Activated CD8-positive, alpha-beta memory T cell treated with anti-CD3 and anti-CD28 coated beads, Interleukin-2, amount 50 U/mL, for 4 hours (primary cell): ENCODE measurements at places on chromosomes 2 and 18.

GRCh38 chr2:1635823-1636222, 108.5 kb downstream of the PXDN start:
- DNase-seq = no peak

- DNase-seq = no peak
Measured at GRCh38 chr18:54772056-54772455, 56.2 kb upstream of the RAB27B start.

GRCh38 chr2:179711375-179711774, 150.0 kb downstream of the ZNF385B start:
- no peak for DNase-seq

DNA sequence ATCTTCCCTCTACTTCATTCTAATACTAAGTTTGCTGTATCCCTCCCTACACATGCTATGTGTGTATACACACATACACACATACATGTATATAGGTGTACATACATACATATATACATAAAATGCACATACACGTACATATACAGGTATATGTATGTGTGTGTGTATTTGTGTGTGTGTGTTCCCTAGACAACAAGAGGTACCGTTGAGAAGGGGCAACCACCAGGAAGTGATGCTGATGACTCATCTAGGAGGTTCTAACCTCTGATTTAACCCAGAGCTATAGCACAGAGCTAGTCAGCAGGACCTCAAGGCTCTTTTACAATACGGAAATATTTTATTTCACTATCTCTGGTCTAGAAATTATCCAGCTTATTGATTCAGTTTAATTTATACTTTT, 139.2 kb downstream of the LAMA3 start:
- DNase-seq = no peak

GRCh38 chr2:171201767-171202166, 41.1 kb upstream of the TLK1 start:
- DNase-seq = no peak

DNA sequence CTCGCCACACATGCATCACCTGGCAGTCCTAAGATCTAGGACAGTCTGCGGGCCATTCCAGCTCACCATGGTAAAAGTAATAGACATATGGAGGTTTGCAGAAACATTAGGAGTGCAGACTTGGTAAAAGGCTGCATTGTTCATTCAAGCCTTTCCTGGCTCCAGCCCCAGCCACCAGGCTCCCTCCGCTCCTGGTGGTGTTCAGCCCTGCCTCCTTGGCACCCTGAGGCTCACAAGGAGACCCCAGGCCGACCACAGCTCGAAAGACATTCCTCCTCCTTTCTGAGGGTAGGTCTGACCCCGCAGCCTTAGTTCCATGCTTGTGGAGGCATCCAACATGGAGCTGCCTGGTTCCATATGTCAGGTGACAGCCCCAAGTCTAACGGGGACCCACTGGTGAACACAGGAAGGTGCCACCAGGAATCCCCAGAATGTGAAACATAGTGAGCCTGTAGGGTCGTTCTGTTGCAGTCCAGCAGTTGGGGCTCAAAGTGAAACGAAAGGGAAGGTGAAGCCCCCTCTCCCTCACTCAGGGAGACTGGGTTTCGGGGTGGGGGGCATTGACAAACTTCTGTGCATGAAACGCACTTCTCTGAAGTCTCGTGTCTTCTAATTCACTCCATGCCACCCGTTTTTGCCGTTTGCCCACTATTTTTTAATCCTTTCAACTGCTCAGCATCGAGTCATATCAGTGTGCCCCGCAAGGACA, 5.0 kb upstream of the SP100 start:
- DNase-seq = no peak

- DNase-seq = no peak
Measured at GRCh38 chr18:23213200-23213599, 77.9 kb downstream of the CABLES1 start.

DNA sequence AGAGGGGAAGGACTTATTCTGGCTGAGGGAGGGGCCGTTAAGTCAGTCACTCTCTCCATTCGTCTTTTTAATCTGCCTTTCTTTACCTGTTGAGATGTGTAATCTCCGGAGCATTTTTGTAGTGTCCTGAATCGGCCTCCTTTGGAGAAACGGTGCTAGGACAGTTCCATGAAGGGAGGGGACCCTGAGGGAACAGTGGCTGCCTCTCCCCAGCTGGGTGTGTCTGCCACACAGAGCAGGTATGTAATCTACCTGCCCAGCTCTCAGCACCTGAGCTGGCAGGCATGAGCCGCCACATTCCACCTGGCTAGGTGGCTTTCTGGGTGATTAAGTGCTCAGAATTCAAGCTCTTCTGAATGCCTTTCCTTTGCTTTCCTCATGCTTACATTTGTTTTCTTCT, 131.2 kb downstream of the WDSUB1 start:
- no peak for DNase-seq
